ENCODE measurements at places on chromosomes 4 and X.

DNA sequence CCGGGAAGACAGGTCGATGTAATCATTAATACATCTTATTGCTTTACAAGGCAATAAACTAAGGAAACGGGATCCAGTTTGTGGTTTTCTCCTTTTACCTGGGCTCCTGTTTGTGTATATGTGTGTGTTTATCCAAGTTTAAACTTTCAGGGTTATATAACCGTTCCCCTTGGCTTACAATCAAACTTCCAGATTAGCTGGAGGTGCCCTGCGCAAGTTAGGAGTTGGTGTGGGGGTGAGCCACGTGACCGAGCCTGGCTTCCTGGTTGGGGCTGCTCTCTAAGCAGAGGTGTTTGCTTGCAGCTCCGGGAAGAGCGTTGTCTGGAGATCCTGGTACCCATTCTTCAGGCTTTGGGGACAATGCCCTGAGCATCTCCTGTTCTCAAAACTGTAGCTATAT lies 129.2 kb downstream of the FHDC1 start:
- no peak for DNase-seq

DNA sequence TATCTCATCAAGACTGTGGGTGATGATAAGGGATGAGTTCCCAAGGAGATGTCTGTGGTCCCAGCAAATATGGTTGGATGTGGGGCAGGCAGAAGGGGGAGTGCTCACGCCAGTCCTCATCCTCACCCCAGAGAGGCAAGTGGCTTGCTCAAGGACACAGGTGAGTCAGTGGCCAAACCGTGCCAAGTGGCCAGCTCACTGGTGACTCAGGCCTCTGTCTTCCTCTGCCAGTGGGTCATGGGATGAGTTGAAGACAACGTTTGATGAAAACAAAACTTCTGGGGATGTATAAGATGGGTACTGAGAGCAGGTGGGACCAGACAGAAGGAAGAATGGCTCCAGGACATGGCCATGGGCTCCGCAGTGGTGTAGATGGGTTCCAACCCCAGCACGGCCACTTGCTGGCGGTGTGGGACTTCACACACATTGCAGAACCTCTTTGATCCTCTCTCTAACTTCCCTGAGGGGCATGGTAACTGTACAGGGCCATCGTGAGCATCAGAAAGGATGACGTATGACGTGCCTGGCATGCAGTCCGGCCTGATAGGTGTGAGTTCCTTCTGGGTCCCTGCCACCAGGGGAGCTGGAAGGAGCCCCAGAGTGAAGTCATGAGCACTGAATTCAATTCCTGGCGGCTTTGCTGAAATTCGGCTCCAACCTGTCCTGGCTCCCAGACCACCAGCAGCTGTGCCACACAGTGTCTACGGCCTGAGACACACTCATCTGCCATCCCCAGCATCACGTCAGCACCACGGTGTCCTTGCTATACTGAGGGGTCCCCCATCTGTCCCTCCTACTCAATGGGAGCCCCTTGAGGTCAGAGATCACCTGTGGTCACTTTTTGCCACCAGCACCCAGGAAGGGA lies 41.3 kb upstream of the GPR78 start:
- DNase-seq, result no peak

GRCh38 chrX:154430916-154431315 lies 2.4 kb downstream of the ATP6AP1 start:
- no peak for DNase-seq

DNA sequence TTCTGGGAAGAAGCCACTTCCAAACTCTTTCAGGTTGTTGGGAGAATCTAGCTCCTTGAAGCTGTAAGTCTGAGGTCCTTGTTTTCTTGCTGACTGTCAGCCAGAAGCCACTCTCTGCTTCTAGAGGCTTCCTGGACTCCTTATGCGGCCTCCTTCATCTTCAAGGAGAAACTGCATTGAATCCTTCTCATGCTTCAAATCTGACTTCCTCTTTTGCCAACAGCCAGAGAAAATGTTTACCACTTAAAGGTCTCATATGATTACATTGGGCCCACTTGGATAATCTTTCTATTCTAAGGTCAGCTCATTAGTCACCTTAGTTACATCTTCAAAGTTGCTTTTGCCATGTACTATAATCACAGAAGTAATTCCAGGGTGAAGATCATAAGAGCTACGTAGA lies 327.0 kb downstream of the HNRNPD start:
- DNase-seq, result no peak

DNA sequence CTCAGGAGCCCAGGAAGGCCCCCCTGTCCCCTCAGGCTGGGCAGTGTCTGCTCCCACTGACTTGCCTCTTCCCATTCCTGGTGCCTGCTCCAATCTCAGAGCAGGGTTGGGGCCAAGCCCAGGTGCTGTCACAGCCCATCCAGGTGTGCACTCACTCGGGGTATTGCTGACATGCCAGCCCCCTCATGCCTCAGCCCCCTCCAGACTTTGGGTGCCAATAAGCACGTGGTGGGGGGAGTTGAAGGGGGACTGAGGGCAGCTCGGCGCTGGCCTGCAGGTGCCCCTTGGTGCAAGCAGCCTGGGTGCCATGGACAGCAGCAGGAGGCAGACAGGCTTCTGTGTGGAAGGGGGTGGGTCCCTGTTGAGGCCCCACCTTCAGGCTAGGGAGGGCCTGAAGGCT lies 28.4 kb downstream of the NAA11 start:
- no peak for DNase-seq

GRCh38 chr4:146183209-146183608 lies 7.7 kb downstream of the LSM6 start:
- no peak for DNase-seq

DNA sequence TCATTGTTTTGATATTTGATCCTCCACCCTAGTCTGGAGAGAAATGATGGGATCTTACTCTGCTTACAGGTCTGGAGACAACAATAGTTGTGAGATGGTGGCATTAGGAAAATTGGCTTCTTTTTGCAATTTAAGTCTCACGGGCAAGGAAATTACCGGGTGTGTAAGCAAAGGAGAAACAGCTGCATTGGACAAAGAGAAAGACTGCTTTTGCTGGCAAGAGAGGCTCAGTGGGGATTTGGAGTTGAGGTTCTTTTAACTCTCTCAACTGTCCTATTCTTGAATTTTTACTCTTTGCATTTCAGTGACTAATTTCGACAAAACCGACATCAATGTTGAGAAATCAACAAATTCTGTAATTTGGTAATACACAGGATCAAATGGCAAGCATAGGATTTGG lies 2.3 kb upstream of the SERPINA7 start:
- no peak for DNase-seq

Measured in AG09309 (cell line).